ENCODE measurements at places on chromosomes 12 and 14.
A peak's percentile ranks its signal among the peaks of the same experiment; 100 is the strongest.

DNA sequence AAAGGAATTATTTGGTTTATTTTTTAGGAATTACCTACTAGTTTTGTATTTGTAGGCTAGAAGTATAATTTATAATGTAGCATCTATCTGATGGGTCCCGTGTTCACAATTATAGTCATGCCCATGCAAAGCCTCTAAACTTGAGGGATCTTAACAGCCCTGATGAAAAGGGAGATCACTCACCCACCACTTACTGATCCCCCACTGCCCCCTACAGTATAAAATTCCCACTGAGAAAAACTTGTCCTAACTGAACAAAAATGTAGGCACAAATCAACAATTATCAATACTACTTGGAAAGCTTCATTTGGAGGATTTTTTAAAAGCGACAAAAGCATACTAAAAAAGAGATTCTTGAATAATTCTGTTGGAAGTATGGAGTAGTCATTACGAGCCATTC is 21.0 kb downstream of the WIF1 start:
- no peak for DNase-seq

GRCh38 chr14:60815371-60815770 is 80.8 kb downstream of the MNAT1 start:
- DNase-seq, result no peak

- DNase-seq, result no peak
These were observed 27.5 kb upstream of the PTGR2 start for GRCh38 chr14:73824127-73824526.

DNA sequence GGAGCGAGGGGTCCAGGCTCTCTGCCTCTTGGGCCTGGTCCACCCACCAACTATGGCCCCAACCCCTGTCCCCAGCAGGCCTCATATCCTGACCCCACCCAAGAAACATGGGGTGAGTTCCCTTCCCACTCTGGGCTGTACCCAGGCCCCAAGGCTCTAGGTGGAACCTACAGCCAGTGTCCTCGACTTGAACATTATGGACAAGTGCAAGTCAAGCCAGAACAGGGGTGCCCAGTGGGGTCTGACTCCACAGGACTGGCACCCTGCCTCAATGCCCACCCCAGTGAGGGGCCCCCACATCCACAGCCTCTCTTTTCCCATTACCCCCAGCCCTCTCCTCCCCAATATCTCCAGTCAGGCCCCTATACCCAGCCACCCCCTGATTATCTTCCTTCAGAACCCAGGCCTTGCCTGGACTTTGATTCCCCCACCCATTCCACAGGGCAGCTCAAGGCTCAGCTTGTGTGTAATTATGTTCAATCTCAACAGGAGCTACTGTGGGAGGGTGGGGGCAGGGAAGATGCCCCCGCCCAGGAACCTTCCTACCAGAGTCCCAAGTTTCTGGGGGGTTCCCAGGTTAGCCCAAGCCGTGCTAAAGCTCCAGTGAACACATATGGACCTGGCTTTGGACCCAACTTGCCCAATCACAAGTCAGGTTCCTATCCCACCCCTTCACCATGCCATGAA is 8.6 kb downstream of the ARHGAP9 start:
- no peak for DNase-seq

DNA sequence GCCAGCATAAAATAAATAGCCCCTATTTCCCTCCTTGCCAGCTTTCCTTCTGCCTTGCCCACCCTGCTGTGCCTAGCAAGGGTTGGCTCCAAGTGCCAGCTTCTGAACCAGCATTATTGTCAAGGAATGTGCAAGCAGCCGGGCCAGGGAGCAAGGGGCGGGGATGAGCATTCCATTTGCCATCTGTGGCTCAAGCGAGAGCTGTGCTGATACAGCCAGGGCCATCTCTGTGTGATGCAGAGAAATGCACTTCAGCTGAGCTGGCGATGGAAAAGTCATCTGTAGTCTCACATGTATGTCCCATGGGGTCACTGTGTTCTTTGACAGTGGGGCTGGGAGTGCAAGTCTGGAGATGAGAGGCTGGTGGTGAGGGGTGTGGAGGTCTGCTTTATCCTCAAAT is 137.3 kb downstream of the SUDS3 start:
- no peak for DNase-seq

DNA sequence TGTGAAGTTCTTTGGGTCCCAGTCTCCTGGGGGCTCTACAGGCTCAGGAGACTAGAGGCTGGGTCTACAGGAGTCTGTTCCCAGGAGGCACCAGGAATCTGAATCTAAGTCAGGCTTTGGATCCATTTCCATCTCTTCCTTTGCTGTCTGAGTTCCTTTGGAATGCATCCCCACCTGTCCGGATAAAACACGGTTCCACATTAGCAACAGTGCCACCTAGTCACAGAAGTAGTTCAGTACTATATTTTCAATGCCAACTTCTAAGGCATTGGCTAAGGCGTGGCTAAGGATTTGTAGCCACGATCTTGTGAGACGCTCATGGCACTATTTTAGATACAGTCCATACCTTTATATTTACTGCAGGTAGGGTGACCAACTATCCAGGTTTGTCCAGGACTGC is 15.1 kb downstream of the ZC2HC1C start:
- DNase-seq, result no peak

- DNase-seq, result no peak
These were observed 19.7 kb upstream of the BEGAIN start for GRCh38 chr14:100606687-100607610.

DNA sequence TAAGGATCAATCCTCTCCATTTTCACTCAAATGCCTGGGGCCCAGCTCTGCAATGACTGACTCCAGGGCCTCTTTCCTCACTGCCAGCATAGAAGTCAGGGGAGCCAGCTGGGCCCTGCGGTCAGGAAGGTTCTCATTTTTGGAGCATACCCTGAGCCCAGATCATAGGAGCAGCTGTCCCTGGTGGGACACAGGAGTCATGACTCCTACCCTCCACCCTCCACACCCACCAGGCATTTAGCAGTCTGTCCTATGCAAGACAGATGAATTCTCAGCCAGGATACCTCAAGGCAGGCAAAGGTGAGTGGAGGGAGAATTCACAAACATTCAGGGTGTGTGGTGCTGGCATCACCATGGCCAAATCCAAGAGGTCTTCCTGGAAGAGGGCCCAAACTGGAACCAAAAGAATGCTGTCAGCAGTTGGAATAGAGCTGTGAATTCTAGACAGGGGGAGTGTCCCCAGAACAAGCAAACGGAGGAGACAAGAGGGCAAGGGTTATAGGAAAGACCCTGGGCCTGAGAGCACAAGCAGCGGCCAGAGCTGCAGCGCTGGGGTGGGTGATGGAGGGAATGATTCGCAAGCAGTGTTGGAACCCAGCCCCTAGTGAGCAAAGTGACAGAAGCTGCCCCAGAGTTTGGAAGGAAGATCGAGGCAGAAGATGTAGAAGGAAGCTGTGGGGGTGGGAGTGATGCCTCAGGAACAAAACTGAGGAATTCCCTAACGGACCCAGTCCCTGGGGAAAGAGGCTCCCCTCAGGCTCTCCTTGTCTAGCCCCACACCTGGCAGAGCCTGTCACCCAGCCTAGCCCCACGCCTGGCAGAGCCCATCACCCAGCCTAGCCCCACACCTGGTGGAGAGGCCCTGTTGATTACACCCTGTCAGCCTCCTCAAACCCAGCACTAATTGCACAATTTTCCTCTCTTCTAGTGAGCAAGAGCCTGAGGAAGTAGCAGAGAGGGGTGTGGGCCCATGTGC is 4.5 kb upstream of the REM2 start:
- DNase-seq, result no peak

GRCh38 chr14:75917946-75918335 is 63.9 kb downstream of the TGFB3 start:
- no peak for DNase-seq

- no peak for DNase-seq
These were observed 95.1 kb downstream of the UNC79 start for GRCh38 chr14:93525696-93526451.

GRCh38 chr12:109679501-109680263 is 33.9 kb upstream of the FAM222A start:
- DNase-seq, result no peak

- no peak for DNase-seq
These were observed 226.1 kb downstream of the FOXN3 start for GRCh38 chr14:89190765-89191513.

DNA sequence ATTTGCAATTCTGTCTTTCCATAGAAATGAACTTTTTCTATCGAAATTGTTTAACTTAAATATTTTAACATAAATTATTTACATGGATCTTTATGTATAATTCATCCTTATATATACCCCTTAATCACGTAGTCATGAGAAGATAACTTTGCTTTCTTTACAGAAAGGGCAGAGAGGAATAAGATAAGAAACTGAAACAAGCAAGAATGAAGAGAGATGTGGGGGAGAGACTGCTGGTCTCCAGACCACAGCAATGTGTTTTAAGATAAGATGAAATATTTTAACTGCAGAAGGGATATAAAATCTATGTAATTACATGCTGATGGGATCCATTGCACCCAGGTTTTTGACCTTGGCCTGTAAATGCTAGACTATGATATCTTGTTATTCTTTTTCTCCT is 34.7 kb upstream of the DNM1L start:
- DNase-seq, result no peak

- DNase-seq, result no peak
These were observed 720.9 kb upstream of the TBX3 start for GRCh38 chr12:115404761-115405470.

DNA sequence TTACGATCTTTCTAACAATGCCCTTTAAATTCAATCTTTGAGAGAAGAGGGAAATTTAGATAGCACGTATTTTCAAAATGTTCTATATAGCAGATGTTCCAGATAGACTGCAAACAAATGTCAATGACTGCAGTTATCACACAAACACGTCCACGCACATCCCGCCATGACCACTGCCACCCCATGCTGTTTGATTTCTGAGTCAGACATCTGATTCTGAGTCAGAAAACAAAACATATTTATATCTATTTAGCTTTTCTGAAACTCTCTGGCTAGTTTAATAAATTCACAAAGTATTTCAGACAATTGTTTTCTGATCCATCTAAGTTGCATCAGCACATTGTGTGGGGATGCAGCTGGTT is 105.9 kb upstream of the BCAT1 start:
- DNase-seq, result peak; percentile 19

DNA sequence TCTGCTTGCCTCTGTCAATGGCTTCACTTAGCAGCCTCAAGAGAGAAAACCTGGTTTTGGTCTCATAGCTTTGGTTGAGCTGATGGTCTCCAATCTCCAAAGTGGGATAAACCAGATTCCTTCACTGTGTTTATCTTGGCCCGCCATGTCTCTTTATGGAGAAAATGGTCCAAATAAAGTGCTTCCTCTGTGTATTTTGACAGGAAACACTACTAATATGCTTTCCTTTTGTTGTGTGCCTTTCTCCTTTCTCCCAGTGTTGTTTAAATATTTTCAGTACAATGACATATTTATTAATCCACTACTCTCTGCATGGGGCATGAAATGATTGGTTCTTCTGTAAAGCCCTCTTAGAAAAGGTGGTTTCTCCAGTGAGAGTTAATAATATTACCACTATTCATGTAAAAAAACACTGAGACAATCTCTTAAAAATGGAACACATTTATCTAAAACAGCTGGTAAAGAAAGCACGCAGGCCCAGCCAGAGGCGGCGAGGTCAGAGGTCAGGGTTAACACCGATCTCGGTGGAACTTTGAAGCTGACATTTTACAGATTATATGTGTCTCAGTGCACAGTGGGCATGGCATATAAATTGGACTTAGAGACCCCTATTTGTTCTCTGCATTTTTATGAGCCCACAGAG is 24.2 kb downstream of the TMEM30B start:
- DNase-seq, result no peak

GRCh38 chr14:75577090-75577489 is 1.3 kb upstream of the FLVCR2 start:
- DNase-seq, result no peak

GRCh38 chr14:69861025-69861569 is 18.1 kb upstream of the SMOC1 start:
- DNase-seq, result no peak

DNA sequence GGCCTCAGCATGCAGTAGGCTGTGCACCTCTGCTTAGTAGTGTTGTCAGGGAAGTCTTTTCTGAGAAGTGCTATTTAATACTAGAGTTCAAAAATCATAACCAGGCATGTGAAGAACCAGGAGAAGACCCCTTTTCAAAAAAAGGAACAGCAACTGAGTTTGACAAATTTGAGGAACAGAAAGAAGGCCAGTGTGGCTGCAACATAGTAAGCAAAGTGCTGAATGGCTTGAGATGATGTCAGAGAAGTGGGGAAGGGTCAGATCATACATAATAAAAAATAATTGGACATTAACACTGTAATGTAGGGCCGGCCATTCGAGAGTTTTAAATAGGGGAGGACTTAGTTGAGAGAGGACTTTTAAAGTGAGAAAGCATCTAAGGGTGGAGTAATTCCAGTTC is 11.1 kb upstream of the CNTN1 start:
- DNase-seq, result no peak
